ENCODE measurements at places on chromosomes 11 and 22. TPM values are rescaled to one million over a fixed set of nuclear protein-coding genes. Genes with fewer than 3 reads are reported as not detected.
A peak's percentile ranks its signal among the peaks of the same experiment; 100 is the strongest.

DEUP1 gene
- total RNA-seq, result not detected

LRRC74B gene
- not detected for total RNA-seq

BARX2 gene
- 50.1 TPM for total RNA-seq

CATSPER1 gene
- total RNA-seq, result not detected

- DNase-seq, result no peak
- no peak overlapping the region for H3K27ac ChIP-seq
- H3K36me3 ChIP-seq, result no peaks in the 10 kb centered on the region
Observed at GRCh38 chr22:33049119-33049729, 9.0 kb downstream of the SYN3 start.

DNA sequence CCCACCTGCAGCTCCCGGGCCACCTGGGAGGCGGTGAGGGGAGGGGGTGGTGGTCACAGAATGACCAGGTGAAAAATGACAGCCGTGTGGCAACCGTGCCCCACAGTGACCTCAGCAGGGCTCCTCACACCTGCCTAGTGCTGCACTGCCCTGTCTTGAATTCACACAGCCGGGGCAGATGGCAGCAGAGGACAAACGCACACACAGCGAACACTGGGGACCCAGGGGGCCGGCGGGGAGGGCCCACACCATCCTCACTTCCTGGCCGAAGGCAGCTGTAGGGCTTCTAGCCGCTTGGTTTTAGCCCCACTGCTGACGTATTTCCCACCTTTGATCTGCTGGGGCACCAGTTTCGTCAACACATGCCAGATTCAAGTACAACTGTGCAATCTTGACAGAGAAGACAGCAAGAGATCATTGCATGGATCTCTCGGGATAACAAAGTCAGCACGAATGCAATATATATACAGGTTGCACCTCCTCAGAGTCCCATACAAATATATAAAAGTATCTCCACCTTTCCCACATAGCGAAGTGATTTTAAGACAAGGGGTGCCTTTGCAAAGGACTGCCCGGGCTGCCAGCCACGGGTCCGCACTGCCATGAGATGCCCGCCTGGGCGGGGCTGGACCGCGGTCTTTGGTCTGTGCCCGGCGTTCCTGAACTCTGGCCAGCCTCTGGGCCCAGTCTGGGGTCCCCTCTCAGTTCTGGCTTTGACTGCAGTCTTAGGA, 26.9 kb downstream of the TRMU start:
- no peaks in the 10 kb centered on the region for H3K27me3 ChIP-seq
- H3K4me3 ChIP-seq, result no peak overlapping the region
- H3K4me1 ChIP-seq, result peaks cover 2% of the 10 kb centered on the region
- H3K36me3 ChIP-seq, result peaks cover 93% of the 10 kb centered on the region

DNA sequence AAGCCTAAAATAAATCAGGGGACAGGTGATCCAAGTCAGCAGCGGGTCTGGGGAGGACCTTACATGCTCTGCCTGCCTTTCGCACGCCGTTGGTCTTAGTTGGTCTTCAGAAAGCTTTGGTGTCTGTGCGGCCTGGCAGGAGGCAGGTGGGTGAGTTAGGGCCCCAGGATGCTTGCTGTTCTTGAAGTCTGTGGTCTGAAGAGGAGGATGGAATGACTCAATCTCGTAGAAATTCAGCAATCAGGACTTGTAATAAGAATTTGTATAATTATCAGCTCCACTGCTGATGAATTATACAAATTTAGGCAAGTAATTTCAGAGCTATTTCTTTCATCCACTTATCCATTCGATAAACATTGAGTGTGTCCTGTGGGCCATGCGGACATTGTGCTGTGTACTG, 138.5 kb downstream of the FEZ1 start:
- no peaks in the 10 kb centered on the region for H3K36me3 ChIP-seq
- DNase-seq, result no peak
- no peak overlapping the region for H3K4me3 ChIP-seq

GRCh38 chr11:131447277-131447815, 76.9 kb downstream of the NTM start:
- no peak overlapping the region for H3K4me3 ChIP-seq
- H3K4me1 ChIP-seq, result no peaks in the 10 kb centered on the region
- no peaks in the 10 kb centered on the region for H3K27me3 ChIP-seq
- no peak for DNase-seq

- peak within 1 kb of the TSS; percentile 77 for H3K4me3 ChIP-seq
- H3K27me3 ChIP-seq, result no peaks in the 10 kb centered on the region
- peak; percentile 67 for DNase-seq
- peaks cover 26% of the 10 kb centered on the region for H3K4me1 ChIP-seq
- H3K36me3 ChIP-seq, result no peaks in the 10 kb centered on the region
- H3K27ac ChIP-seq, result peak within 1 kb of the TSS; percentile 77
Observed at GRCh38 chr11:59171508-59172322, at the start of gene DTX4. Gene DTX4, plus strand, starts transcription at chr11:59172132. Its CDS starts 464 bp downstream, at chr11:59172596.

DNA sequence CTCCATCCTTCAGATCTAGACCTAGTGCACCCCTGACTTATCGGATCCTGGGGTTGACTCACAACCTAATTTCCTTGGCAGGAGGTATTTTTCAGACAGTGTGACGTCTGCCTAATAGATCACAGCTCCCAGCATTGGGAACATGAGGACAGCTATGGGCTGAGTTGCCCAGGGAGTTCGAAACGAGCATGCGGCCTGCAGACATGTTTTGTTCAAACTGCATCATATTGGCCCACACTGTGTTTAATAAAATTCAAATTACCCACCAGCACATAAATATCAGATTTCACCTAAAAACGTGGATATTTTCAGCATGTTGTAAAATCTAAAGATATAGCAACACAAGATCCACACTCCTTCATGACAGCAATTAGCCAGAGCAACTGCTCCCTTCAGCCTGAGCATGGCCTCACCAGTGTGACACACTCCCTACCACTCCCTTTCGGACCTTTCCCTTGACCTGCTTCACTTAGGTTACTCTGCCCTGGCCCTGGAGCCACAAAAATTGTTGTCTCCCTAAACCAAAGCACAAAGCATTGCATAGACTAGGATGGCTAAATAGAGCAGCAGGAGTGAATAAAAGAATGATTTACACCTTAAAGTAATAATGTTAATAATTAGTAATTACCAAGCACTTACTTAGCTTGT, 53.6 kb upstream of the USP47 start:
- no peaks in the 10 kb centered on the region for H3K36me3 ChIP-seq
- no peak for DNase-seq
- no peak overlapping the region for H3K4me3 ChIP-seq

GRCh38 chr22:26893173-26894110, 236.1 kb downstream of the MIAT start:
- peaks cover 40% of the 10 kb centered on the region for H3K4me1 ChIP-seq
- no peak for DNase-seq
- no peaks in the 10 kb centered on the region for H3K36me3 ChIP-seq
- H3K27me3 ChIP-seq, result no peaks in the 10 kb centered on the region
- peak overlapping the region; percentile 48 for H3K27ac ChIP-seq

DNA sequence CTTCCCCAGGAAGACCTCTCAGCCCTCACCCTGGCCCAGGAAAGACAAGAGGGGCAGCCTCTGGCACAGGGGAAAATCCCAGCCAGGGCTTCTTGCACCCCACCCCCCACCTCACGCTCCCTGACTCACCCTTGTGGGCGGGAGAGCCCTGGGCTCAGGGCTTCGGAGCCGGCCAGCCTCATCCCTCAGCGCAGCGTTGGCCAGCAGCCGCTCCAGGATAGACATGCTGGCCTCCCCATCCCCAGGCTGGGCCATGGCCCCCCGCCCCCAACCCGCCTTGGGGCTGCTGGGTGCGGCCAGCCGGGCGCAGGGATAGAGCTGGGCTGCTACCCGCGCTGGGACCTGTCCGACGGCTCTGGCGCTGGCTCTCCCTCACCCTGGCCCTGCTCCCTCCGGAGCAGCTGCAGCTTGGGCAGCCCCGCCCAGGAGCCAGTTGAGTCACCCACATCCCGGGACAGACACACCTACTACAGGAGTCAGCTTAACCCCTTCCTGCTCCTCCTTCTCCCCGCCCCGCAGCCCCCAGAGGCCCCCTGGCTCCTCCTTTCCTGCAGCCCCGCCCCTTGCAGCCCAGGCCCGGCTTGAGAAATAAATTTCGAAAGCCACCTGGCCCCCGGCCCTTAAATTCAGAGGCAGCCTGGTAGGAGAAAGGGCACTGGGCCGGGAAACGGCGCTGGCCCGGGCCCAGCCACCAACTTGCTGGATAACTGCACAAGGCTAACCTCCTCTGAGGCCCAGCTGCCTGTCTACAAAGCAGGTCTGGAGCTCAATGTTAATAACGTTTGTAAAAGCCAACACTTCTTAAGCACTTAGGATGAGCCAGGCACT, 13.4 kb downstream of the TNKS1BP1 start:
- peak; percentile 40 for DNase-seq
- peak overlapping the region; percentile 59 for H3K4me3 ChIP-seq
- H3K27ac ChIP-seq, result peak overlapping the region; percentile 85
- peaks cover 73% of the 10 kb centered on the region for H3K36me3 ChIP-seq
- peaks cover 100% of the 10 kb centered on the region for H3K4me1 ChIP-seq
- no peaks in the 10 kb centered on the region for H3K27me3 ChIP-seq
